ENCODE measurements at places on chromosomes 16 and 17.

GRCh38 chr16:30395992-30396585, 869 bp downstream of the ZNF48 start:
- DNase-seq: peak; percentile 25

DNA sequence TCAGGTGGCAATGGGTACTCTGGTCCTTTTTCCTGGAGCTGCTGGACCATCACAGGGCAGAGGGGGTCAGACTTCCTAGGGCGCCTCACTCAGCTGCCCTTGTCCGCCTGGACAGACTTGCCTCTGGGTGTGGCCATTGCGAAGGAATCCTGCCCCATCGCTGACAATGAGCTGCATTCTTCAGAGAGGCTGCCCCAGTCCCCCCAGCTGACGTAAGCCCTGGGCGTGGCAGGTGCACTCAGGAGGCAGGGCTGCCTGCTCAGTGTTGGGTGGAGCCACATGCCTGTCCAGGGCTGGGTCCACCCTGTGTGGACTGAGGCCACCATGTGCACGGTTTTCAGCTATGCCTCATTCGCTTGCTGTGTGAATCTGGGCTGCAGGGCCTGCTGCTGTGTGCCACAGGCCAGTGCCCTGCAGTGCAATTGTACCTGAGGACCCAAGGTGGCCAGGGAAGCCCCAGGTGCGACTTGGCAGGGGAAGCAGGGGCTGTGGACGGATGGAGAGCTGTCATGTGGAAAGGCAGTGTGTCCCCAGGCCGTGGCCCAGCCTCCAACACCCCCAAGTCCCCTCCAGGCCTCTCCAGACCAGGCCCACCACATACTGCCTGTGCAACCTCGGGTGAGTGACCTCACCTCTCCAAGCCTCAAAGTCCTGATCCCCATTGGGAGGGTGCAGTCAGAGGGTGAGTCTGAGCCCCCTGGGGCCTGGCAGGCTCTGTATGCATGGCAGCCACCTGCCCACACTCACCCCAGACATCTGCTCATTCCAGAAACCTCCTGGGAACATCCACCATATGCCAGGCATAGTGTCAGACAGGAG, 14.0 kb upstream of the MPRIP start:
- DNase-seq: peak; percentile 90

- no peak for DNase-seq
These were observed 110.2 kb upstream of the LHX1 start for GRCh38 chr17:36827081-36827480.

- peak; percentile 50 for DNase-seq
These were observed 645 bp upstream of the ELMO3 start for GRCh38 chr16:67198238-67198734.

- DNase-seq: no peak
These were observed 37.8 kb downstream of the ITGAE start for GRCh38 chr17:3762922-3763776.

DNA sequence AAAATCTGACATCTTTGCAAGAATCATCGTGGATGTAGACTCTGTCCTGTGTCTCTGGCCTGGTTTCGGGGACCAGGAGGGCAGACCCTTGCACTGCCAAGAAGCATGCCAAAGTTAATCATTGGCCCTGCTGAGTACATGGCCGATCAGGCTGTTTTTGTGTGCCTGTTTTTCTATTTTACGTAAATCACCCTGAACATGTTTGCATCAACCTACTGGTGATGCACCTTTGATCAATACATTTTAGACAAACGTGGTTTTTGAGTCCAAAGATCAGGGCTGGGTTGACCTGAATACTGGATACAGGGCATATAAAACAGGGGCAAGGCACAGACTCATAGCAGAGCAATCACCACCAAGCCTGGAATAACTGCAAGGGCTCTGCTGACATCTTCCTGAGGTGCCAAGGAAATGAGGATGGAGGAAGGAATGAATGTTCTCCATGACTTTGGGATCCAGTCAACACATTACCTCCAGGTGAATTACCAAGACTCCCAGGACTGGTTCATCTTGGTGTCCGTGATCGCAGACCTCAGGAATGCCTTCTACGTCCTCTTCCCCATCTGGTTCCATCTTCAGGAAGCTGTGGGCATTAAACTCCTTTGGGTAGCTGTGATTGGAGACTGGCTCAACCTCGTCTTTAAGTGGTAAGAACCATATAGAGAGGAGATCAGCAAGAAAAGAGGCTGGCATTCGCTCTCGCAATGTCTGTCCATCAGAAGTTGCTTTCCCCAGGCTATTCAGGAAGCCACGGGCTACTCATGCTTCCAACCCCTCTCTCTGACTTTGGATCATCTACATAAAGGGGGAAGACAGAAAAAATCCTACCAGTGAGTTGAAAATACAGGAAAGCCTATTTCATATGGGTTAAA, at the start of gene G6PC1:
G6PC1 (plus strand) TSS at position 340 of the 872 bp plus-strand sequence; CDS start at position 418, 78 bp downstream.
- DNase-seq: no peak

- no peak for DNase-seq
These were observed 33.2 kb downstream of the UBE2O start for GRCh38 chr17:76419576-76420260.

- no peak for DNase-seq
These were observed 52.3 kb downstream of the TNRC6C start for GRCh38 chr17:78010759-78011158.

- DNase-seq: no peak
These were observed 691 bp upstream of the FAM83G start for GRCh38 chr17:19005137-19005773.

- no peak for DNase-seq
These were observed 44.5 kb downstream of the NDE1 start for GRCh38 chr16:15694499-15694898.

DNA sequence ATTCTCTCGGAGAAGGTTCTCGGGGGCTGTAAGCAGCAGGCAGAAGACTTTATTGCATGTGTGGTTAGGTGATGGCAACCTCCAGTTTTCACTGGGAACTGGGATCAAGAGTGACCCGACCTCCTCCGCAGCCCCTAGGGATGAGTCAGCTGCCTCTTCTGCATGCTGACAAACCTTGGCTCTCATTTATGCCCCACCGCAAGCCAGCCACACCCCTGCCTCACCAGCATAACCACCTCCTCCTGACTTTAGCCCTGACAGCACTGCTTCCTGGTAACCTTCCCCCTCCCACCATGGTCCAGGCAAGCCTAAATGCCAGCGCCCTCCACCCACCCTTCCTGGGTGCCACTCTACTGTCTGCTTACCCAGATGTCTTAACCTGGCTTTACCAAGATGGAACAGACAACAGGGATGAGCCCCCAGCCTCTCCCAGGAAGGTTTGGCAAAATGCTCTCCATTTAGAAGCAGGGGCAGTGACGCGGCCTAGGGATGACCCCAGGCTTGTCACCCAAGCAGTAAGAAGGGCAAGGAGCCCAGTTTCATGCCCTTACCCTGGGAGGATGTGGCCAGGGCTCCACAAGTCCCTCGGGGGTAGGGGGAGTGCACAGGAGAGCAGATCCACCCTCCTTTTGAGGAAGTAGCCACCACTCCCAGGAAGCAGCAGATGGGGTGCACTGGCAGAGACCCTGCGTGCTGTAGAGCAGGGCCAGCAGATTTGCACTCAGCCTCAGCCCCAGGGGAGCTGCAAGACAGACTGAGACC, 73.5 kb downstream of the GOSR1 start:
- DNase-seq: peak; percentile 21

DNA sequence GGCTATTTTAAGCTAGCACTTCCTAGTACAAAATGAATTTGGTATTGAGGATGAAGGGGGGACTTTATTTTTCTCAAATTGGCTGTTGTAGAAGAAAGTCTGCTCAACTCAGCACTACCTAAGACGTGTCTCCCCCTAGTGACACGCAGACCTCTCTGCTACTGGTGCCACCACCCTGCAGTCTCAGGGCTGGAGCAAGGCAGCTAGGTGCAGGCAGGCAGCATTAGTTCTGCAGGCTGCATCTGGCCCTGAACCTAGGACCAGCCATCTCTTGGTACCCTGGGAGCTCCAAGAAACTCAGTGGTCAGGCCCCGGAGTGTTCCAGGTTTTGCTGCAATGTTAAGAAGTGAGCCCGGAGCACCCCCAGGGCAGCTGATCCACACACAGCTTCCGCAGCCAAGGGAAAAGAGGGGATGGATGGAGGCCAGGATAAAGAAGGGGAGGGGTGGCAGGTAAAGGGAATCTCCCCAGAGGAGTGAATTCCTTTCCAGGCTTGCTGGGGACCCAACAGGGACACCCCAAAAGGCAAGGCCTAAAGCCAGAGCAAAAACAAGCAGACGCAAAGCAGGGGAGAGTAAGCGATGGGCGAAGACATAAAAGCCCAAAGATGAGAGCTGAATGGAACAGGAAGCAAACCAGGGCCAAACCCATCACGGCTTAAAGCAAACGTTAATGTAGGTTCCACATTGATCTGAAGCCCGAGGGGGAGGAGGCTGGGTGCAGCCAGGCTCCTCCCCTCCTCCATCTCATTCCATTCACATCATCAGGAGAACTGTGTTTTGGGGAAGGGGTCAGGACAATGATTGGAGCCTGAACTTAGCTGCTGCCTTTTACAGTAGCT, 200.5 kb downstream of the ZFHX3 start:
- DNase-seq: peak; percentile 55

DNA sequence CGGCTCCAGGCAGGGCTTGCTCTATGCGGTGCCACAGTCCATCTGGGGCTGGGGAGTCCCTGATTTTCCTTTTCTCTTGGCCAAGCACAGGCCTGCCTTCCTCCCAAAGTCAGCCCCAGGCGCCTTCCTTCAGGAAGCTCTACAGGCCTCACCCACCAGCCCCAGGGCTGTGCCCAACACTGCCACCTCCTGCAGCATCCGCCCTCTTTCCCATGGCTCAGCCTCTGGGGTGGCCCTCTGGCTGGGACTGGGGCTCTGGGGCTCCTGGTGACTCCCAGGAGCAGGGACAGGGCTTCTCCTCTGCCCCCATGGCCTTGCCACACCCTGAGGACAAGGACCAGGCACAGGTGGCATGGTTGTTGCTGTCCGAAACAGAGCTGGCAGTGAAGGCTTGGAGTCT, 817 bp downstream of the ITGB4 start:
- no peak for DNase-seq

Data from cardiac fibroblast (primary cell).